ENCODE measurements at places on chromosomes 1 and 21.

GRCh38 chr1:209483691-209484090, 99.8 kb upstream of the CAMK1G start:
- no peak for DNase-seq

- DNase-seq: peak; percentile 64
These were observed 278.0 kb downstream of the RGS7 start for GRCh38 chr1:241079047-241079446.

GRCh38 chr1:90236493-90236892, 241.6 kb downstream of the ZNF326 start:
- no peak for DNase-seq

DNA sequence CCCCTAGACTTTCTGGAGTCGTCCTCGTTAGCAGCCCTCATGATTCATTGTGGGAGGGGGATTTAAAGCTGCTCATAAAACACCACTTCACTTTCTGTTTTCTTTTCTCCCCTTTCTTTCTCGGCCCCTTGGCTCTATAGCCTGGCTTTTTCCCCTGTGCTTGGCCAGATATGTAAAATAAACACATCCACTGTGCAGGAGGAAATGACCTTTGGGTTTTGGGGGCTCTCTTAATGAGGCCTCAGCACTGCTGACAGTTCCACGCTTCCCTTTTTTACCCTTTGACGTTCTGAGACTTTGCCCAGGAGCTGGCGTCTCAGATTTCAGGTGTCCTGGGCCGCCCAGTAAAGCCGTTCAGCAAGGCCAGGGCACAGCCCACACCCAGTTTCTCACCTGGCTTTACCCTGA, 65.7 kb downstream of the RUNX3 start:
- DNase-seq: no peak

DNA sequence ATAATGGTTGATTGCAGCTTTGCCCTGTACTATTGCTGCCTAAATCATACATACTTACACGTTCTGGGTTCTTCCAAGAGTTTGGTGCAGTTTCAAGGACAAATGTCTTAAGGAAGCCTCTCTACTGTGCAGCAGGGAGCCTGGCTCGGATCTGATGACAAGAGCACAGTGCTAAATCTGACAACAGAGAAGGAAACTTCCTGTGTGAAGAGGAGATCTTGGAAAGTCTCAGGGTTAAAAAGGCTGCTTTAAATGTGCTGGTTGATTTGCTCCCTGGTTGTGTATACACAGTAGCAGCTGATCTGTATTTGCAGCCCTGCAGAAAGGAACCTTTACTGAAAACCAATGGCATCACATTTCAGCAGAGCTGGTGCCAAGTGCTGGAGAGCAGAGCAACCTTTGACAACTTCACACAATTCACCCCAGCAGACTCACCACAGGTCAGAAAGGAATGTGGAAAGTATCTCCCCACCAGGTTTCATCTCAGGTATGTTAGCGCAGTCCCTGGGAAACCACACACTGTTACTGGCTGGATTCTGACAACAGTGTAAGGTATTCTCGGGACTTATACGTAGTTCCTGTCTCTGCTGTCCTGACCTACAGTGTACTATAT, 355.0 kb upstream of the ESRRG start:
- peak; percentile 36 for DNase-seq

- no peak for DNase-seq
These were observed 33.2 kb upstream of the RUNX3 start for GRCh38 chr1:24963099-24963872.

DNA sequence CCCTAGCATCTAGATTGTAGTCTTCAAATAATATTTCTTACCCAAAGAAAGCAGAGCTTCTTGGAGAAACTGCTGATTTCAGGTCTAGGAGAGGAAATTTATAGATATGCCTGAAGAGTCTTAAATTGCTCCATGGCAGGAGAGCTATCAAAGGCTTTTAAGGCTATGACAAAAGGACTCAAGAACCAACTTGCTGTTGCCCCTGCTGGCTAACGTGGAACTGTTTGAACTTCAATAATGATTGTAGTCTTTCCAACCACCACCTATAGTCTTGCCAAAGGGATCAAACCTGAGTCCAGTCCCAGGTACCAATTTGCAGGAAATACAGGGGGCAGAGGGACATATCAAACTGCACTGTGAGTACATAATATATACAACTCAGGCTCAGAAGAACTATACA, 336.2 kb upstream of the ESRRG start:
- no peak for DNase-seq

DNA sequence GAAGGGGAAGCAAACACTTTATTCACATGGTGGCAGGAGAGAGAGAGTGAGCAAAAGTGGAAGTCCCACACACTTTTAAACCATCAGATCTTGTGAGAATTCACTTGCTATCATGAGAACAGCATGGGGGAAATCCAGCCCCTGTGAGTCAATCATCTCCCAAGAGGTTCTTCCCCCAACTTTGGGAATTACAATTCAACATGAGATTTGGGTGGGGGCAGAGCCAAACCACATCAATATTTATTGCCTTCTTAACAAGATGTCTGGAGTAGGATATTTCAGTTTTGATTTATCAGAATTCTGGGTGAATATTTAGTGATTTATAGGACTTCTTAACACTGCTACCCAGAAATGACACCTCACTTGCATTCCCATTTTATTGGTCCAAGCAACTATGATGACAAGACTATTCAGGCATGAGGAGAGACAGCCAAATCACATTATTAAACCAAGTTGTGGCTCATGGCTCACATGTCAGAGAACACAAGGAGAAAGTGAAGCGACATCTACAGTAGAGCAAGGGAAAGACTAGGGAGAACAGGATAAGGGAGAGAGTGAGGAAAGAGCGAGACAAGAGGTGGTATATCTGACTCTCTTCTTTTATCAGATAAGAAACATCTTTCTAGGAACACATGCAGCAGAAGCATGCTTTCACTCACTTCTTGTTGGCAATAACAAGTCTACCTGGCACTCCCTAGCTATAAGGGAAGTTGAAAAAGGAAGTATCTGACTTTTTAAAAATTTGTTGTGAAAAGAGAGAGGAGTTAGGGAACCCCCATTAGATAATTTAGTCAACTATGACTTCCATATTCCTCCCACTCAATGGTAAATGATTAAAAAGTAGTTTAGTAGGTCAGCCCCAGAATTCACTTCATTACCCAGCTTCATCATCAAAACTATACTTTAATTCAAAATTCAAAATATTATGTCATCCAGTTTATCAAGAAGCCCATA, 36.6 kb upstream of the PTPRC start:
- no peak for DNase-seq

- no peak for DNase-seq
These were observed 19.9 kb upstream of the WDR26 start for GRCh38 chr1:224454402-224455055.

DNA sequence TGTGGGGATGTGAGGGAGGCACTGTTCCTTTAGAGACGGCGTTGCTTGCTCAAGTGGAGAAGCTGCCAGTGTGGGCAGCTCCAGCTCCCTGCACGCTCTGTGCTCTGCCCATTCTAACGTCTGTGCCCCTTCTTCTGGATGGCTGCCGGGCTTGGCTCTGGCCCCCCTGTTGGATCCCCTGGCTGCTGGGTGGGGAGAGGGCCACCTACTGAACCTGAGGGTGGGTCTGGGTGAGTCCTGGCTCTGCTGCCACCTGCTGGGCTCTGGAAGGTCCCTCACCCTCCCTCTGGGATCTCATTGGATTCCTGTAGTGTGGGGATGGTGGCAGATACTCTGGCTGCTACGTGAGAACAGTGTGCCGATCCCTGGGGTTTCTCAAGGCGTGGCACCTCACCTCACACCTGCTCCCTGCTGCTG, 5.0 kb downstream of the PFKL start:
- DNase-seq: no peak

DNA sequence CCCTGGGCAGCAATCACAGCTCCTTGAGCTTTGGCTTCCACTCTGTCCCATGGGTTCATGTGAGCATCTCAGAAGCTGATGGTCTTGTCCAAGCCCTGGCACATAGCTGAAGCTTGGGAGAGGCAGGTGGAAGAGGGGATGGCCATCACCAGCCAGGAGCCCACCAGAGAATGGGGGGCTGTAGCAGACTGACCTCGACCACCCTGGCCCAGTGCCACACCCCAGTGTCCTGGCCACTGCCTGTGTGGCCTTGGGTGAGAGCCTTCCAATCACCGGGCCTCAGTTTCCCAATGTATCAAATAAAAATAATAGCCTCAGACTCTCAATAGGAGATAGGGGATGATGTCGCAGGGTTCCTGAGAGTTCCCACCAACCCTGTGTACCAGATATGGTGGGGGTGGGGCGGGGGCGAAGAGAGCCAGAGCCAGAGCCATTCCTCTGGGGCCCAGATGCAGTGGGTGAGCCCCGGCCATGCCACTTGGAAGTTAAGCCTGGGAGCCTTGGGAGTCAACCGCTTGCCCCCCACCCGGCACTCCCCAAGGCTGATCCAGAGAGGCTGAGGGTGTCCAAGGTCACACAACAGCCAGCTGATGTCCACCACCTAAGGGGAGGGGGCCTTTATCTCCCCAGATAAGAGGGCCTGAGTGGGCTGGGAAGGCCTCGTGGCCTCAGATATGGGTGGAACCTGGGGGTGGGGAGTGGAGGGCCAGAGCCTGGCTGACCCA, 9.3 kb upstream of the EDN2 start:
- DNase-seq: no peak

DNA sequence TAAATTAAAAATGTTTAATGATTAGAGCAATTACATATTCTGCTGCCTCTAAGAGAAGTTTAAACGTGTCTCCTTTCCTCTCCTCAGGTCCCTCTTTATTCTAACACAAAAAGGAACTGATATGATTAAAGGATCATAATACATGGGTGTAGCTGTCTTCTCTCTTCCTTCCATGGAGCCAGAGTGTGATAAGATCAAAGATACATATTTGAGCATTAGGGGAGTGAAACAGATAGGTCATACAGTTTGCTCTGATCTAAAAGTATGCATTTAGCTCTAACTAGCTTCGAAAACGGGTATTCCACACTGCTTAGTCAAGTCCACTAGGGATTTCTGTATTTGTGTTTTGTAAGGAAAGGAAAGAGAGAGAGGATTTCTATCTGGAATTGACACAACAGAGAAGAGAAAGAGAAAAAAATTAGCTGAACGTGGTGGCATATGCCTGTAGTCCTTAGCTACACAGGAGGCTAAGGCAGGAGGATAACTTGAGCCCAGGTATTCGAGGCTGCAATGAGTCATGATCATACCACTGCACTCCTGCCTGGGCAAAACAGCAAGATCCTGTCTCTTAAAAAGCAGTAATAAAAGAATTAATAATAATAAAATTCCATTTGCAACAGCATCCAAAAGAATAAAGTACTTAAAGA, 63.1 kb downstream of the CDC42BPA start:
- no peak for DNase-seq

DNA sequence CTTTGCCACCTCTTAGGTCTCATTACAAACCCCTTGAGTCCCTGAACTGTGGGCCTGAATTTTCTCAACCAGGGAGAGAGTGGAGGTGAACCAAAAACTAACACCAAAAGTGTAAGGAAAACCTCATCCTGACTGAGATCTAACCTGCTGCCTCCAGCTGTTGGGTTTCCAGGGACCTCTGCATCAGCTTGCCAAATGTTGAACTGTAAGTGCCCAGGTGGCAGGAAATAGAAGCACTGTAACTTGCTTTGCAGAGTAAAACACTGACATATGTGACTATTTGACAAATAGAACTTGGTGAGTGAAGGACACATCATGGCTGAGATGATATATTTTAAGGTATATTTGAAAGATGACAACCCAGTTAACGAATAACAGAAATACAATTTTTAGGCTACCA, 48.4 kb upstream of the NR5A2 start:
- DNase-seq: no peak

GRCh38 chr1:194159941-194160340, 973.5 kb upstream of the B3GALT2 start:
- DNase-seq: no peak

DNA sequence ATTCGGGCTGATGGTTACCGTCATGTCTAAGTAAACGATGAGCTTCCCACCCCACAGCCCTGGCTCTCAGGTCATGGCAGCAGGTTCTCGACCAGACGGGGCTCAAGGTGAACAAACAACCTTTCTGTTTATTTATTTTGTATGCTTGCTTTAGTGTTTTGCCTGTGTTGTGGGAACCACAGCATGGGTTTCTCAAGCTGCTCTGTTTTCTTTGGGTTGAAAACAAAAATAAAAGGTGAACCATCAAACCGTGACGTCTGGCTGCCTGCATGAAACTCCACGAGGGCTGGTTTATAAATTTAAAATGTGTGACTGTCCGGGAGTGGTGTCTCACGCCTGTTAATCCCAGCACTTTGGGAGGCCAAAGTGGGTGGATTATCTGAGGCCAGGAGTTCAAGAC, 28.0 kb downstream of the TMEM51 start:
- no peak for DNase-seq

DNA sequence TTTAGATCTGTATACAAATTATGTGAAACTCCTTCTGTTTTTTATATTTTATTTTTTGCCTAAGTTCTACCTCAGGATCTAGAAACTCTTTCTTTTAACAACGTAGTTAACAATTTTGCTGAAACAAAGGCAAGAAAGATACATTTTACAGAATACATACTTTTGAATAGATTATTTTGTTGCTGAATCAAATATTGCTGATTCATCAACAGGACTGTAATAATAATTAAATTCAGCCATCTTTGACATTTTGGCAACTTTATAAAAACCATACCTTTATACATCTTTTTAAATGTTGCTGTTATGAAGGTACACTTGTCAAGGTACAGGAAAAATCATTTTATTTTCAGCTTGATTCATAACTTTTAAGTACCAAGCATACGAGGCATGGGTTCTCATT, 10.7 kb upstream of the COA6 start:
- DNase-seq: no peak

DNA sequence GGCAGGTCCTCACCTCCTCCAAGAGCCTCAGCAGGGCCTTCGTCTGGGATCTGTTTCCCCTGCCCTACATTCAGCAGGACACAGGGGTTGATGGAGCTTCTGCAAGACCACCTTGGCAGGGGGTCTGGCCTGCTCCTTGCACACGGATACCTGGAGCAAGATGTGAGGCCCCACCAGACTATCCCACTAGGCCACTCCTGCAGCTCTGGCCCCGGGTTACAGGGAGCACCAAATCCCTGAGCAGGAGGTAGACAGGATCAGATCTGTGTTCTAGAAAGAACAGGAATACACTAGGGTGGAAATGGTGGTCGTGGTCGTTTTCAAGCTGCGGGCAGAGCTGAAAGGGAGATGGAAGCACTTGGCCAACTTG, 33.5 kb downstream of the EPHX1 start:
- DNase-seq: no peak

GRCh38 chr1:155319536-155319935, 1.2 kb upstream of the RUSC1 start:
- no peak for DNase-seq

DNA sequence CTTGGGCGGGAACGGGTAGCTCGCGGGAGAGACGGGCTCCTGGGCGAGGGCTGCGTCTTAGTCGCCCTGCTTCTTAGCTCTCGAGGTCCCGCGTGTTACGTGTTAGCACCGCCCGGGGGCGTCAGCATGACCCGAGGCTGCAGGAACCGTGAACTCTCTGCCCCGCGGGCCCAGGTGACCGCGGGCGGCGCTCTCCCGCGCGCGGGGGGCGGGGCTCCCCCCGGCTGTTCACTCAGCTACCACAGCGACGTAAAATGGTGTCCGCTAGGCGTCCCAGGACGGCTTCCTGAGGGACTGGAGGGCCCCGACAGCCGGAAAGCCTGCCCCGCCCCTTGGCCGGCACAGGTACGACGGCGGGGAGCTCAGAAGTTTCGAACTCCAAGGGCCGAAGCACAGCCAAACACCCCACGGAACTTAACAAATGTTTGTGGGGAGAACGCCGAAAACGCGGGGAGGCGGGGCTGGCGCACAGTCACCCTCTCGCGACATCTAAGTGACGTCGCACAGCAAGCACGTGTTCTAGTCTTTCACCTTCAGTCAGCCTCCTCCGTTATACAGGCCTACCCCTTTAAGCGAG, 780 bp upstream of the RBM15 start:
- DNase-seq: peak; percentile 87

GRCh38 chr1:86774305-86775295, 70.2 kb downstream of the SH3GLB1 start:
- peak; percentile 26 for DNase-seq

- no peak for DNase-seq
These were observed 13.3 kb upstream of the SPOCD1 start for GRCh38 chr1:31828926-31829690.

Data from NCI-H748 treated with DMSO at 0.1 percent for 48 hours (cell line).